H1 (cell line): ENCODE measurements at places on chromosomes 7 and 10. TPM values are rescaled to one million over a fixed set of nuclear protein-coding genes. Genes with fewer than 3 reads are reported as not detected.

The MRLN gene
- 0.21 TPM in 1 of 2 replicates, not detected in the other for polyA plus RNA-seq

The CD36 gene
- polyA plus RNA-seq = 0.13 and 0.33 TPM in 2 replicates

The CYP3A7 gene
- not detected in 2 replicates for polyA plus RNA-seq

The TLX1 gene
- polyA plus RNA-seq = not detected in 2 replicates

The ACTR3C gene
- polyA plus RNA-seq = 0.78 and 1.5 TPM in 2 replicates

The PLPP4 gene
- 0.27 and 0.30 TPM in 2 replicates for polyA plus RNA-seq

The TBC1D12 gene
- 1.0 and 1.1 TPM in 2 replicates for polyA plus RNA-seq

The NRAP gene
- not detected in 2 replicates for polyA plus RNA-seq

The LIPN gene
- not detected in 2 replicates for polyA plus RNA-seq

The NUTM2B gene
- polyA plus RNA-seq = 0.20 and 0.27 TPM in 2 replicates

The ANK3 gene
- 12.8 and 18.1 TPM in 2 replicates for polyA plus RNA-seq

The ADARB2 gene
- polyA plus RNA-seq = 2.2 and 3.9 TPM in 2 replicates

The DBF4 gene
- 8.7 and 10.0 TPM in 2 replicates for polyA plus RNA-seq

The COA1 gene
- polyA plus RNA-seq = 87.0 and 98.6 TPM in 2 replicates

The ASZ1 gene
- not detected in 2 replicates for polyA plus RNA-seq

GRCh38 chr7:101804088-101804963 lies 13.1 kb upstream of the CUX1 start:
- no peak for DNase-seq

DNA sequence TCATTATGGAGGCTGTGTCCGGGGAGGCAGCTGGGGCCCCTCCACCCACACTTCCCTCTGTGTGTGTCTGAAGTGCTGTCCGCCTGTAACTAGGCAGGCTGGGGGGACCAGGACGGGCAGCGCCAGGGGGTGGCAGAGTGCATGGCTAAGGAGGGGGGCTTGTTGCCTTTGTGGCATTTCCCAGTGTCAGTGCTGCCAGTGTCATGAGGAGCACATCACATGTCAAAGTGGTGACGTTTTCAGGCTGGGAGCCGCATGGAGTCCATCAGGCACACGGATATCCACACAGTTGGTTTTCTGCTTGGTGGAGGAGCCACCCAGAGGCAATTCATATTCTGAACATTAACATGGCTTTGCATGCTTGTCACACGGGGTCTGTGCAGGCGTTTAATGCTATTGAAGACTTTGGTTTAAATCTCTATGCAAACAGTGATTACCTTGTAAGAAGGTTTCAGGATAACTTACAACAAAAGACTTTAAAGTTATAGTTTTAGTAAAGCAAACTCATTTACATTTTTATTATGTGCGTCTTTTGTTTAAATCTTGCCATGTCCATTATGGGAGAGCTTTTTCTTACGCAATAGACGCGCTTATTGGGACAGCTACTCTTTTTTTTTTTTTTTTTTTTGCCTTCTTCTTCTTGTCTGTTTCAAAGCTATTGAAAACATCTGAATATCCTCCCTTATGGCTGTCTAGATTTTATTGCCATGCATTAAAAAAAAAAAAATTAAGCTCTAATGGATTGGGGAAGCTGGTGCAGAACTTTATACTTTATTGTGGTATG lies 52.9 kb downstream of the C10orf67 start:
- DNase-seq = no peak

DNA sequence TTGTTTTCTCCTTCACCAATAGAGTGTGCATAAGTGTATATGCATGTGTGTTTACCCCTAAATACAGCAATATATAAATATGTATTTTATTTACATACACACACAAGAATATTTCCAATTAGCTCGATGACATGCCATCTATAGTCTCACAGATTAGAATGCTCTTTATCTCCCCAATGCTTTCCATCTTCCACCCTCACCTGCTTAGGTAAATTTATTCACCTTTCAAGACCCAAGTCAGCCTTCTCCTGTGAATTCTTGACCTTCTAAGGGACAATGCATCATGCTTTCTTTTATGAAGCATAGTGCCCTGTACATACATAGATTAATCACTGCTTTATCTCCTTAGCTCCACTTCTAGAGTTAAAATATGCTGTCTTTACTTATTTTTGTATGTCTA lies 49.7 kb downstream of the SEMA3A start:
- DNase-seq = no peak

- no peak for DNase-seq
Measured at GRCh38 chr10:131862548-131862947, 38.3 kb upstream of the PPP2R2D start.

- DNase-seq = no peak
Measured at GRCh38 chr7:7524121-7524520, 11.6 kb downstream of the COL28A1 start.

DNA sequence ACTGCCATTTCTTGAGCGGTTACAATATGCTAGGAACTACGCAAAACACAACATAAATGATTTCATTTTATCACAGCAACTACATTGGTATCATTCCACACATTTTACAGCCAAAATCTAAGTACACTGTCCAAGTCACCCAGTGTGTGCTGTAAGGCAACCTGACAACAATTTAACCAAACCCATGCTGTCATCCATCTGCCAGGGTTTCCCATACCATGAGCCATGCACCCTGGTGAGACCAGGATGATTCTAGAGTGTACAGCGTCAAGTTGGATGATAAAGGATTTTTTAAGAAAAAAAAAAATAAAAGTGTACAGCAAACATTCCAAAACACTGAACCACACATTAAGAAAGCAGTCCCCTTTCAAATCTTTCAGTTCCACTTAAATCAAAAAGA lies 52.9 kb downstream of the PIK3AP1 start:
- DNase-seq = no peak

- no peak for DNase-seq
Measured at GRCh38 chr7:131110297-131111080, 217.2 kb upstream of the MKLN1 start.

DNA sequence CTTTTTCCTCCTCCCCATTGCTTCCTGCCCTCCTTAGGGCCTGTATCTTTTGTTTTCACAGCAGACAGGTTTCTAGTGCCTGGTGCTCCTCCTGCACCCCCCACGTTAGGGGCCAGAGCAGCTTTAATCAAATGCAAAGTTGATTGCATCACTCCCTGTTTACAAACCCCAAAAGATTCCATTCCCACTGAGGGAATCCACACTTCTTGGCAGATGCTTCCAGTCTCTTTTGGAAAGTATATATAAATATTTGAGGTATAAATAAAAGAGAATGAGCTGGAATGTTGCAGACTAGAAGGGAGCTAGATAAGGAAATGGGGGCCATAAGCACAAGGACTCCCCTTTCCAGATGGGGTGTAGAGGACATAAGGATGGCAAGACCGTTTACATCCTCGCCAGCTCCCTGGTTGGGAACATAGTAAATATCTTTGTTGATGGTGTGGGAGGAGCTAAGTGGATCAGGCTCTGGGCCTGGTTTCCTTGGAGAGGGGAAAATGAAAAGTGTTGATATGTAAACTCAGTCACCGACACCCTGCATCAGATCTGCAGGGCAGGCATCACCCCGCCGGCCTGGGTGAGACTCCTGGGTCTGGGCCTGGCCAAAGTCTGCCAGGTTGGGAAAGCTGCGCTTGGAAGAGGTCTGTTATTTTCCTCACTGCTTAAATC lies 6.2 kb downstream of the RARRES2 start:
- peak; percentile 54 for DNase-seq

GRCh38 chr7:94270772-94271171 lies 123.9 kb upstream of the COL1A2 start:
- DNase-seq = no peak

DNA sequence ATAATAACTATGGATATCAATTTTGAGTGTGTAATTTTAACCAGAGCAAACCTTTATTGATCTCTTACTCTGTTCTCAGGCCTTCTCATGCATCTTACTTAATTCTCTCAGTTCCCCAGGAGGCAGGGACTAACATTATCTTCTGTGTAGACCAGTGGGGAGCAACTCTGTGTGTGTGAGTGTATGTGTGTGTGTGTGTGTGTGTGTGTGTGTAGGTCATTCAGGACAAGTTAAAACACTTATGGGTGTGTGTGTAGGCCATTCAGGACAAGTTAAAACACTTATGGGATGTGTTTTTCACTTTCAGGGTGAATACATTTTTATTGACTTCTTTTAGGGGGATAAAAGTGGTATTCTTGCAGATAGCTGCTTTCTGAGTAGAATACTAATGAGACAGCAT lies 145.0 kb downstream of the ADAM12 start:
- no peak for DNase-seq

- no peak for DNase-seq
Measured at GRCh38 chr10:10294881-10295529, 722.7 kb upstream of the CELF2 start.

GRCh38 chr10:133438711-133439273 lies 14.4 kb upstream of the SPRN start:
- no peak for DNase-seq

GRCh38 chr10:5814110-5815107 lies 1.2 kb upstream of the GDI2 start:
- no peak for DNase-seq

DNA sequence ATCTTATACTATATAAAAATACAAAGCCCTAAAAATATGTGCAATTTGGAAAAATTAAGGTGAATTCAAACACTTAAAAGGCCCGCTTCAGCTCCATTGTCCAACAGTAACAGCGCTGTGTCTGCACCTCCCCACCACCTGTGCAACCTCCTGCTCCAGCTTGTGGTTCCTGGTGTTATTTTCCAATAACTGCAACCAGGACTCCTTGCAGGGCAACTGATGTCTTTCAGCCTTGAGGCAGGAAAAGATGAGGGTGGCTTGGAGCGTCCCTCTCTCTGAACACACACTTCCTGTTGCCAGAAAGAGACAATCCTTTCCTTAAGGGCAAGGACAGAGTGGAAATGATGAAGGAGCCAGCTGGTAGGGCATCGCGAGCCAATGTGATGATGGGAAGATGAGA lies 336.0 kb downstream of the GLRX3 start:
- no peak for DNase-seq

- no peak for DNase-seq
Measured at GRCh38 chr10:3054183-3054850, 13.0 kb upstream of the PFKP start.

GRCh38 chr7:70505468-70505867 lies 626.5 kb upstream of the GALNT17 start:
- no peak for DNase-seq

DNA sequence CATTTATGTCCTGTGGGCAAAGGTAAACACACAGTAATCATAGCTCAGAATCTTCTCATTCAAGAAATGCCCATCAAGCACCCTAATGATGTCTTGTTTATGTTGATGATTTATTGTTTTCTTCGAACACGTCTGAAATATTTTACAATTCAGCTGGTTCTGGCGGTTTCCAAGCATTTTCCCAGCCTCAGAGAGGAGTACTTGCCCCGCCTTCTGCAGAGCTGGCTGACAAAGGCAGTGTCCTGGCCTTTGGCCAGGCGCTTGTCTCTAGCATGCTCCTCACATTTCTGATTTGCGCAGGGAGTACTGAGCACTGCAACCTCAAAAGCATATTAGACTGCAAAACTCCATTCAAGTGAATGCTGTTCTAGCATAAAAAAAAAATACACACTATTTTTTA lies 314.2 kb upstream of the GNAI1 start:
- DNase-seq = no peak
